ENCODE measurements at places on chromosomes 2 and 18.

- no peak for DNase-seq
These were observed 261.3 kb downstream of the CDH19 start for GRCh38 chr18:66342577-66342976.

DNA sequence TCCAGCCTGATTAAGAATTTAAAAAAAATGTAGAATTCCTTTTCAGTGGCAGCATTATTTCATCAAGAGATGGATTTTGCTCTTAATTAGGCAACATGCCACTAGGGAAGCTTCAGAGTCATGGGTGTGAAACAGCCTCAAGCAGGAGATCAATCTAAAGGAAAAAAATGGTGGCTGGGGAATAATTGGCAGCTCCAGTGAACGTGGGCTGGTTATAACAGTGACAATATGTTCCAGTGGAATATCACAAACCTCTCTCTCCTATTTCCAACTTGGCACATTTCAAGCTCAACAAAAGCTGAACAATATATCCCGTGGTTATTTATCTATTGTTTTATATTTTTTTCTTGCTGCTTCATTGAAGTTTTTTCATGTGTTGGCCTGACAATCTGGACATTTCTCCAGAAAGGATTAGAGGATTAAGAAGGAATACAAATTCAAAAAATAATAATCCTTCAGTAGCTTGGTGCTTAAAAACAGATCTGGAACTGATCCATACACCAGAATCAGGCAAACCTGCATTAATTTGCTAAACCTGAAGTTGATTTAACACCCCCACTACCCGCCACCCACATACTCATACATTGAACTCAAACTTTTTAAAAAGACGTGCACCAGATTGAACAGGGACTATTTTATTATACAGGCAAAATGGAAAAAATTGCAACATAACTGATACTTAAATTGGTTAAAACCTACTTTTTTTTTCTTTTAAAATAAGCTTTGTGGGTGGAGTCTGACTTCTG lies 255.9 kb upstream of the SPRED2 start:
- no peak for DNase-seq

DNA sequence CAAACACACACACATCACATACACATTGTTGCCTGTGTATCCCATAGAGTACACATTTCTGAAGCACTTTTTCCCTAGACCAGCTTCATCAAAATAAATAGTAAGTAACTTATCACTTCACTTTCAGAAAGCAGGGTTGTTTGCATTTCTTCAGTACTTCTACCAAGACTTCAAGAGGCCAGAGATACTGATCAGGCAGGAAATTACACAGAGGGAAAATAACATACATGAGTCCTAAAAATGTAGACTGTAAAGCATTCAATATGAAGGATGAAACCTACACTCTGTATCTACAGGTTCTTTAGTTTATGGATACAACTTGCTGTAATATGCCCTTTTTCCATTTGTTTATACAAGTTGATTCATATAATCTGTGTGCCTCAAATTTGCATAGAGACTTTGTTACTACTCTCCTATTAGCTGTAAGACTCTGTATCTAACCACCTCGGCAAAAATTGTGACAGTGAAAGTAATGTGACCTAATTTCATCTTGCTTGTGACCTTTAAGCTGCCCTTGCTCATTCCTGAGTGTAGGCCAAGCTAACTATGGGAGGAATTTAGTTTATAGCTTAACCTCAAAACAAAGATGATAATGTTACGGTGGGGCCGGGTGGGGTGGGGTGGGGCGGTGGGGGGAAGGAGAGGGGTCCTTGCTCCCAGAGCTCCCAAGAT lies 228.9 kb upstream of the SPOPL start:
- DNase-seq: no peak

GRCh38 chr2:48572816-48573215 lies 42.9 kb downstream of the STON1 start:
- no peak for DNase-seq

DNA sequence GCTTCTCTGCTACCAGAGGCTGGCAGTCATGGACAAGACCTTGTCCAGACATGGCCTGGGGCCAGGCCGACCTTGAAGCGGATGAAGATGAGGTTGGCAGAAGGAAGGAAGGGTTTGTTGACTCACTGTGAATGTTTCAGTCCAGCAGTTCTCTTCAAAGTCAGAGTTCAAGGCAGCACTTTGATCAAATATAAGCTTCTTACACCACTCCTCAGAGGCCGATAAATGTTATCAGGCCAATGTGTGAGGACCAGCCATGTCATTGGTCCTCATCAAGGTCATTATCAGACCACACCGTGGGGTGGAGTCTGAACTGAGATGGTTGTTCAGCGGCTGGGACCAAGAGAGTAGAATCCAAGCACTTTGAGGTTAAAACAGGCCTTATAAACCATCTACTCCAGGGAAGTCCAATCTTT lies 35.5 kb downstream of the QPCT start:
- no peak for DNase-seq

- DNase-seq: no peak
These were observed 443.7 kb downstream of the TNS1 start for GRCh38 chr2:217559084-217559483.

- DNase-seq: no peak
These were observed 24.0 kb upstream of the CERS6 start for GRCh38 chr2:168432100-168432499.

- no peak for DNase-seq
These were observed 21.2 kb downstream of the CLUL1 start for GRCh38 chr18:617970-618504.

DNA sequence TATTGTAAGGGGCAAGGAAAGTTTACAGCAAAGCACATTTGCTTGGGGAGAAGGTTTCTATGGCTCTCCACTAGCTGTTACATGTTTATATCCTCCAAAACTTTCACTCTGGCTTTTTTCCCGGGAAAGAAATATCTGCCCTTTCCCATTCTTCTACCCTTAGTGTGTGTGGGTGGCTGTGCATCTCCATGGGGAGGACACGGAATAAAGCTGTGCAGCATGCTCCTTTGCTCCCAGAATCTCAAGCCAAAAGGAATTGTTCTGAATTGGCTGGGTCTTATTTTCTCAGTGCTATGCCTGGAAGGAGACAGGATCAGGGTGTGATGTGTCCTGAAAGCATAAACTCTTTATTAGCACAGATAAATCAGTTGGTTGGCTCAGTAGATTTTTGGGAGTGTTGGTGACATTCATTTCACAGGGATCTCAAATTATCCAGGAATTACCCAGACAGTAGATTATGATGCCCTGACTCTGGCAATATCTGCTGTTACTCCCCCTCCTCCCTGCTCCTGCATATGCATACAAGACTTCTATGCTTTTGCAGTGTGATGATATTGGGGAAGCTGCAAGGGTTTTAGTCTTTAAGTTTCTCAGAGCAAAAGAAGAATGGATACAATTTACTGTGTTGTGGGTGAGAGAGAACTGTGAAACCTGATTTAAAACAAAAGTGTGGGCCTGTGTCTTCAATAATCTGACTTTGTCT lies 63.1 kb downstream of the PARD3B start:
- DNase-seq: no peak

Measured in stimulated activated CD8-positive, alpha-beta memory T cell treated with anti-CD3 and anti-CD28 coated beads, Interleukin-4, amount 100 ng/mL, for 24 hours (primary cell).